ENCODE measurements at places on chromosomes 7 and 10. TPM values are rescaled to one million over a fixed set of nuclear protein-coding genes. Genes with fewer than 3 reads are reported as not detected.

- no peaks in the 10 kb centered on the region for H3K27me3 ChIP-seq
- no peak for DNase-seq
- no peak overlapping the region for H3K4me3 ChIP-seq
- no peaks in the 10 kb centered on the region for H3K4me1 ChIP-seq
- H3K27ac ChIP-seq = no peak overlapping the region
- no peaks in the 10 kb centered on the region for H3K36me3 ChIP-seq
Observed at GRCh38 chr10:96201525-96201924, 69.8 kb downstream of the BLNK start.

DNA sequence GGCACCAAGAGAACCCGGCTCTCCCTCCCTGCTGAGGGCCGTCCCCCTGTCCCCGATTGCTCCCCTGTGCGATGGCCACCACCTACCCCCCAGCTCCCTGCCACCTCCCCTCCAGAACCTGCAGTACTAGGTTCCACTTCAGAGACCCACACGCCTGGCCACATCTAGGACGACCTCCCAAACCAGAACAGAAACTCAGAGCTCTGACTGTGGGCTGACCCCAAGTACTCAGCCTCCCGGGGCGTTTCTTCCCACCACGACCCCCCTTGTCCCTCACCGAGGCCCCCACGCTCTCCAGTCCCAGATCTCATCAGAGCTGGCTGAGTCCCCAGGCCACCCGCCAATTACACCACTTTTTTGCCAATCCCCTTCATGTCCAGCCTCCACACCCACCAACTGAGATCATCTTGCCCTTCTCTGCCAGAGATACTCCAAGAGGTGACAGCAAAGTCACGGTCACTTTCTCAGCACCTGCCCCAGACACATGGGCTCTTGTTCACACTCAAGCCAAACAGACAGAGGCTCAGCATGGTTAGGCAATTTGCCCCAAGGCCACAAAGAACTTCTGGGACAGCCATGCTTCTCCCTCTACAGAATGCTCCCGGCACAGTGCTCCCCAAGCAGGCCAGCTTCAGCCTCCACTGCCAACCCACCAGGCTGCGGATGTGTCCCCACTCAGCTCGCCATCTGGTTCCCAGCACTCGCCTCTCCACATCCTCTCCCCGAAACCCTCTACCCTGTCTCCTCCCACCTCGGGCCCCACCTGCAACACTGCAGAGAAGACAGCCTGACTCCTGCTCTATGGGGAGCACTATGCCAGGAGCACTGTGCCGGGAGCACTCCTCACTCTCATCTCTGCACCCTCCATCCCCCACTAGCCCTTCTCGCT lies 4.7 kb downstream of the TMEM120A start:
- H3K4me3 ChIP-seq = no peak overlapping the region
- DNase-seq = no peak
- H3K27me3 ChIP-seq = no peaks in the 10 kb centered on the region
- no peak overlapping the region for H3K27ac ChIP-seq
- peaks cover 3% of the 10 kb centered on the region for H3K36me3 ChIP-seq
- H3K4me1 ChIP-seq = peaks cover 16% of the 10 kb centered on the region

DNA sequence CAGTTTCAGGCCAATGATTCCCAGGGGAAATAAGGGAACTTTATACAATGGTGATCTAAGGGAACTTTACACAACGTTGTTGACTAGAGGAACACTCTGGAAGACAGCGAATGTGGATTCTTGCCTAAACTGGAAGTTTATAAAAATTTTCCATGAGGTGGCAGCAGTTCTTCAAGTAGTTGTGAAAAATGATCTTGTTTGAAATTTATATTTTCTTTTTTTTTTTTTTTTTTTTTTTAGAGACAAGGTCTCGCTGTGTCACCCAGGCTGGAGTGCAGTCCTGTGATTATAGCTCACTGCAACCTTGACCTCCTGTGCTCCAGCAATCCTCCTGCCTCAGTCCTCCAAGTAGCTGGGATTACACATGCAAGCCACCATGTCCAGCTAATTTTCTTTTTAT lies 32.1 kb upstream of the GTF2I start:
- H3K27me3 ChIP-seq = no peaks in the 10 kb centered on the region
- H3K4me1 ChIP-seq = peaks cover 4% of the 10 kb centered on the region
- no peaks in the 10 kb centered on the region for H3K36me3 ChIP-seq
- no peak for DNase-seq
- H3K27ac ChIP-seq = no peak overlapping the region
- no peak overlapping the region for H3K4me3 ChIP-seq

GRCh38 chr7:43647673-43648472 lies 65.0 kb downstream of the STK17A start:
- H3K27ac ChIP-seq = peak overlapping the region; percentile 24
- peaks cover 100% of the 10 kb centered on the region for H3K4me1 ChIP-seq
- H3K4me3 ChIP-seq = peak overlapping the region; percentile 77
- no peaks in the 10 kb centered on the region for H3K27me3 ChIP-seq

GRCh38 chr7:83339907-83340306 lies 177.2 kb upstream of the PCLO start:
- no peak overlapping the region for H3K27ac ChIP-seq
- H3K4me1 ChIP-seq = no peaks in the 10 kb centered on the region
- no peak for DNase-seq
- no peaks in the 10 kb centered on the region for H3K27me3 ChIP-seq

- peak overlapping the region; percentile 39 for H3K27ac ChIP-seq
- DNase-seq = no peak
- H3K4me3 ChIP-seq = peak overlapping the region; percentile 12
- H3K4me1 ChIP-seq = peaks cover 6% of the 10 kb centered on the region
- no peaks in the 10 kb centered on the region for H3K27me3 ChIP-seq
Observed at GRCh38 chr10:27446091-27446918, 57.8 kb upstream of the RAB18 start.

DNA sequence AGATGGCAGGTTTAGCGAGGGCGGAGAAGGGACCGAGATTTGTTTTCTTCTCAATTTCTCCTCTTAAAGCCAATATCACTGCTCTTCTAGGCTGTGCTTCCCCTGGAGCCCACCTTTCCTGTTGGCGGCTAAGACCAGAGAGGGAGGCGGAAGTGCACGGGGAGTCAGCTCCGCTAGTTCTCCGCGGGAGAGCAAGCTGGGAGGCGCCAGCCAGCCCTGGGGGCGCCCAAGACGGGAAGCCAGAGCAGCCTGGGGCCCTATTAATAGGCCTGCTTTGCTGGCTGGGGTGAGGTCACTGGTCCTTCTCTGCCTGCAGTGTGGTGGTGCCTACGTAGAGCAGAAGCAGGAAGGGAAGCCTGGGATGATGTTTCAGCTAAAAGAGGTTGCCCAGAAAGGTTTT lies 61.6 kb downstream of the LSM5 start:
- DNase-seq = no peak
- H3K27ac ChIP-seq = no peak overlapping the region
- H3K4me1 ChIP-seq = no peaks in the 10 kb centered on the region
- peaks cover 44% of the 10 kb centered on the region for H3K27me3 ChIP-seq
- peaks cover 3% of the 10 kb centered on the region for H3K36me3 ChIP-seq
- H3K4me3 ChIP-seq = no peak overlapping the region

DNA sequence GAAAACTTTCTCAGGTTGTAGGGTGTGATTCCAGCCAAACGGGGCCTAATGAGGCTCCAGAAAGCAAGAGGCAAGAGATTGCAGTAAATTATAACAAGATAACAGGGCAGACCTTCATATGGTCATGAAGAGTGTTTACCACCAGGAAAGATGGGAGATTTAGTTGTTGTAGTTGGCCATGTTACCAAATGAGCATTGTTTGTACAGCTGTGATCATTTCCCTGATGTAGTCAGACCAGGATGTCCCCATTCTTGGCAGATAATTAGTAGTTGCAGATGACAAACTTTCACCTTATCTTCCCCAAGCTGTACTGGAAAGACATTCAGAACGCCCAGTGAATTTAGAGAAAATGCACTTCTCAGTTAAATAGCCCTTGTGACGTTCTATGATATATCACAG lies 630.8 kb downstream of the ANKRD7 start:
- no peaks in the 10 kb centered on the region for H3K4me1 ChIP-seq
- H3K27ac ChIP-seq = no peak overlapping the region
- no peak overlapping the region for H3K4me3 ChIP-seq
- no peaks in the 10 kb centered on the region for H3K36me3 ChIP-seq

DNA sequence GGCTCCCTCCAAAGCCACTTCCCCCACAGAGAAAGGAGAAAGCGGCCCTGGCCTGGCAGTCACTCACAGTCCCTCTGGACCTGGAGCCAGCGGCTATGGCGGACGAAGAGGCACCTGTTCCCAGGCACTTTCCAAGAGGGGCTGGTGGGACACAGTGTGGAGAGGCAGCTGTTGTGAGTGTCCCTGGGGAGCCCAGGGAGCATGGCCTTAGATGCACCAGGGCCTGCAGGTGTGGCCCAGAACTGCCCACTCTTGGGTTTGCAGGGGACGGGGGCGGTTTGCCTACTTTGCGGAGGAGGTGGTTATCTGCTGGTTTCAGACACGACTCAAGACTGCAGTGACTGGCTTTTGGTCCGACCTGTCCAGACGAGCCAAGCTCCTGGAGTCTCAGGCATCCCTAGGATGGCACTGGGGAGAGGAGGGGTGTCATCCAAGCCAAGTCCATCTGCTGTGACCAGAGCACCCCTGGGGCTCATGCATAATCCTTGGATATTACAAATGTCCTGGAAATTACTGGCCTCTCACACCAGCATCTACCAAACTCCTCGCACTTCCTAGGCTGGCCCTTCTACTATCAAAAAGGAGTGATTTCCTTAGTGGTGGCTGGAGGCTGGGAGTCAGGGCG lies 18.4 kb downstream of the CTBP2 start:
- no peaks in the 10 kb centered on the region for H3K4me1 ChIP-seq
- no peak for DNase-seq
- H3K4me3 ChIP-seq = no peak overlapping the region
- H3K27me3 ChIP-seq = no peaks in the 10 kb centered on the region
- no peaks in the 10 kb centered on the region for H3K36me3 ChIP-seq
- H3K27ac ChIP-seq = no peak overlapping the region

GRCh38 chr7:122764020-122764419 lies 61.3 kb upstream of the RNF148 start:
- no peak for DNase-seq
- no peak overlapping the region for H3K4me3 ChIP-seq
- no peaks in the 10 kb centered on the region for H3K4me1 ChIP-seq
- H3K27me3 ChIP-seq = no peaks in the 10 kb centered on the region
- no peak overlapping the region for H3K27ac ChIP-seq

- DNase-seq = no peak
- no peaks in the 10 kb centered on the region for H3K4me1 ChIP-seq
- no peaks in the 10 kb centered on the region for H3K36me3 ChIP-seq
- peaks cover 23% of the 10 kb centered on the region for H3K27me3 ChIP-seq
- H3K27ac ChIP-seq = no peak overlapping the region
Observed at GRCh38 chr10:29295813-29296212, 6.9 kb downstream of the LYZL1 start.

DNA sequence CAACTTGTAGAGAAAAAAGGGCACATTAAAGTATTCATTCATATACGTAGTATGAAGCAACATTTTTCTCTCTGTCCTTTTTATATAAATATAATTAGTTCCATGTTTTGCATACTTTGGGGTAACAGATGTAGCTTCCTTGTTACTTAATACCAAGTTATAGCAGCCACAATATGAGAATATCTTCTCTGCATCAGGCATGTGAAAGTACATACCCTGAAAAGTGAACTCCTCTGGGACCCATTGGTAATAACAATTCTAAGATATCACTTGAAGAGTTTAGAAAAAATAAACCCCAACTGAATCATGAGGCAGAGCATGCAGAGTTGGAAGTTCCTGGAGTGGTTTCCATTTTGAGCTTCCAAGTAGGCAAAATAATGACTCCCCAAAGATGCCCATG lies 2.4 kb upstream of the CRPPA start:
- peaks cover 16% of the 10 kb centered on the region for H3K4me1 ChIP-seq
- no peaks in the 10 kb centered on the region for H3K27me3 ChIP-seq
- no peak overlapping the region for H3K4me3 ChIP-seq

GRCh38 chr7:130736298-130736900 lies 2.4 kb upstream of the KLF14 start:
- H3K36me3 ChIP-seq = peaks cover 14% of the 10 kb centered on the region
- DNase-seq = no peak
- H3K4me3 ChIP-seq = no peak overlapping the region

DNA sequence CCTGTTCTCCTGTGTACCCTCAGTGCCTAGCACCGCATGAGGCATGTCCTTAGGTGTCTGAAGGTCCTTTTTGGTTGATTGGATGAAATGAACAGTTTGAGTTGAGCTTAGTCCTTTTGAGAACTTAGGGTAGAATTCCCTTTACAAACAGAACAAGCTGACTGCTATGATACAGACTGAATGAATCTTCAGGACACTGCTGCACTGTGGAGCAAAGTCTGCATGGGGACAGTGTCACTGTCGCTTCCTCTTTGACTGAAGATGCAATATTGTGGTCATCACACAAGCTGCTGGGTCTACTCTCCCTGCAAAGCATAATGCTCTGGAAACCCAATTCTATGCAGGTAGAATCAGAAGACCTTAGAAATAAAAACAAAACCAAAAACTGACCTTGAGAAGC lies 8.6 kb upstream of the PLAU start:
- no peak for DNase-seq
- H3K4me3 ChIP-seq = no peak overlapping the region
- H3K27me3 ChIP-seq = peaks cover 29% of the 10 kb centered on the region
- H3K36me3 ChIP-seq = no peaks in the 10 kb centered on the region
- no peak overlapping the region for H3K27ac ChIP-seq

- H3K4me1 ChIP-seq = no peaks in the 10 kb centered on the region
- H3K27ac ChIP-seq = no peak overlapping the region
- H3K36me3 ChIP-seq = no peaks in the 10 kb centered on the region
Observed at GRCh38 chr7:125218076-125218475, 288.5 kb upstream of the POT1 start.

DNA sequence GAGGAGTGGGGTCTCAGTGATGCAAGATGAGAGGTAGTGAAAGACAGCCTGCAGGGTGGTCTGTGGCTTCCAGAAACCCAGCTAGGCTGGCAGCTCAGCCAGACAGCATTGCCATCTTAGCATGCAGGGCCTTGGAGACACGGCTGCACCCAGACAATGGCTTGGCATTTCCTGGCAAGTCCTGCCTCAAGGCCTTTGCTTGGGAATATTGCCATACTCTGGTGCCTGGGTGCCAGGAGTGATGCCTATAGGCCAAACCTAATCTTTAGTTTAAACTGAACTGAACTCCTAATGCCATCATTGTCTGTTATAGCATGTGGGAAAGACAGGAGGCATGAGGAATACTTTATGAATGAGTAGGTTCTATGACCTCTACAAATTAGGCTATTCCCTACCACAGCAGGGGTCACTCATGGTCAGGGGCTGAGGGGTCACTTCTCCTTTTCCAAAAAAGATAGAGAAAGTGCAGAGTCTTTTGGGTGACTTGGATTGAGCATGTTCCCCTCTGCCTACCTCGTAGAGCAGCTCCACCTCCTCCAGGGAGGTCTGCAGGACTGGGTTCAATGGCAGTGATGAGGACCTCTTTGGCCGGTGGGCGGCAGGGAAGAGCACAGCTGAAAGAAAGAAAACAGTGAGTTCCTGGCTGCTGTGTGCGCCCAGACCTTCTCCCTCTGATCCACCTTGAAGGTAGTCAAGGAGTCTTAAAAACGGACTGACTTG lies 8.8 kb upstream of the SLC13A4 start:
- no peak overlapping the region for H3K4me3 ChIP-seq
- H3K36me3 ChIP-seq = no peaks in the 10 kb centered on the region
- no peak overlapping the region for H3K27ac ChIP-seq

The PRKCQ gene
- 42.9 TPM for total RNA-seq

The SPAG6 gene
- 0.38 TPM for total RNA-seq

The GAD2 gene
- total RNA-seq = not detected

The KIAA1549 gene
- 1.7 TPM for total RNA-seq

The FAM241B gene
- total RNA-seq = 10.9 TPM

The METTL2B gene
- 35.9 TPM for total RNA-seq

The PRRT4 gene
- total RNA-seq = 0.14 TPM

The FGFBP3 gene
- total RNA-seq = 1.1 TPM
